ENCODE measurements at places on chromosomes 5 and 9.

GRCh38 chr9:104944356-104944755 lies 16.4 kb upstream of the ABCA1 start:
- no peak for DNase-seq

GRCh38 chr5:125316915-125317535 lies 570.6 kb upstream of the ZNF608 start:
- DNase-seq, result no peak

DNA sequence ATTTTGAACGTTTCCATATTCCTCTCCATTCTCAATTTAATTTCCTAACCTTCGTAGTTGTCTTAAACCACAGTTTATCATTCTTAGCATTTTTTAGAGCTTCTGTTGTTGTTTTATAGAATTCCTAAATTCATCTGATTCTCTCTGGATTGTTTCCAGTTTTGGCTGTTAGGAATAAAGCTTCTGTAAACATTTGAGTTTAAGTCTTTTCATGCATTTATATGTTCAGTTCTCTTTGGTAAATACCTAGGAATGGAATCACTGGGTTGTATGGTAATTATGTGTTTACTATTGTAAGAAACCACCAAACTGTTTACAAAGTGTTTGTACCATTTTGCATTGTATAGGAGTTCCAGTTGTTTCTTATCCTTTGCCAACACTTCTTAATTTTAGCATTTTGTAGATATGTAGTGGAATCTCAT lies 29.7 kb downstream of the GPR21 start:
- no peak for DNase-seq

DNA sequence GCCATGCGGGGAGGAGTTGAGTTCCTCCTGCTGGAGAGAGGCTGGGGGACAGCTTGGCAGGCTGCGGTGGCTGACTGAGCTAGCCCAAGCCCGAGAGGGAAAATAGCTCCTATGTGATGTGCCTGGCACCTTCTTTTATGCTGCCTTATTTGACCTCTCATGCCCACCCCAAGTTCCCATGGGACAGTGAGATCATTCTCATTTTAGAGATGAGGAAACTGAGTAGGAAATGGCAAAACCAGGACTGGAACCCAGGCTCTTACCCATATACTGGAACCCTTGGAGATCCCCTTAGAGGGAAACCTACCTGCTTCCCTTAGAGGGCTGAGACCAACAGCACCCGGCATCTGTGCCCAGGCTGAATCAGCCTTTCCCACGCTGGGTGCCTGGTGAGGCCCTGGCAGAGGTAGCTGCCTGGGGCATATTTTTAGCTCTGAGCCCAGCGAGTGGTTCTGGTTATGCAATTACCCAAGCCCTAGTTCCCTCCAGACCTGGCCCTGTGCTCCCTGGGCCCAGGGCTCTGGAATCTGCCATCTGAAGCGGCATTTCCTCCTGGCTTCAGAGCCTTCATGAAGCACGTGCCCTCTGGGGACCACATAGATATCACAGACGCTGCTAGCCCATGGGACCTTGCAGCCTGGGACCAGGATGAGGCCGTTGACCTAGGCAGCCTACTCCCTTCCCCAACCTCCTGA lies 23.6 kb downstream of the COL27A1 start:
- no peak for DNase-seq

DNA sequence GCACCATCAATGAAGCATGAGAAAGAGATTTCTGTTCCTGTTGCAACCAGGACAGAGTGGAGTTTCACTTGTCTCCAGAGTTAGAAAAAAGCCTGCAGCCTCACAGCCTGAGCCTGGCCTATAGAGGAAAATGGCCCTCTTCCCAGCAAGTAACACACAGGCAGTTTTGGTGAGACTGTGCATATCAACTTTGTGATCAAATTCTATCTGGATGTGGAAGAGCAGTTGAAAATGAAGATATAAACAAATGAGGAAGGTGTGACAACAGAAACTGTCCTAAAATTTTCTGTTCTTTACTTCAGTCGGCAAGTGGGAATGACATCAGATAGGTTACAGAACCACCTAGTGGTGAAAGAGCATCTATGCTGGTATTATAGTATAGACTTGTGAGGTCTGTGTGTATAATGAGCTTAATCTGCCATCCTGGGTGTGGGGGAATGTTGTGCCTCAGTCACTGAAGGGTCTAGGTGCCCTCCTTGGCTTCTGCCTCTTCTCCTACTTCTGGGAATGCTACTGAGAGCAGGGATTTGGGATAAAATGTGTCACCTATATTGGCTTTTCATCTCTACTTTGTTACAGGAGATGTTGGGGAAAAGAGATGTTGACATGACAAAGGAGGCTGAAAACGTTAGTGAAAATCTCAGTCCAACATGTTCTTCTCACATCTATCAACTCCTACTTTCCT lies 28.2 kb downstream of the YIPF5 start:
- DNase-seq, result no peak

GRCh38 chr5:57276353-57276752 lies 102.5 kb downstream of the GPBP1 start:
- DNase-seq, result no peak

- no peak for DNase-seq
Observed at GRCh38 chr5:15609076-15609725, 109.2 kb downstream of the FBXL7 start.

DNA sequence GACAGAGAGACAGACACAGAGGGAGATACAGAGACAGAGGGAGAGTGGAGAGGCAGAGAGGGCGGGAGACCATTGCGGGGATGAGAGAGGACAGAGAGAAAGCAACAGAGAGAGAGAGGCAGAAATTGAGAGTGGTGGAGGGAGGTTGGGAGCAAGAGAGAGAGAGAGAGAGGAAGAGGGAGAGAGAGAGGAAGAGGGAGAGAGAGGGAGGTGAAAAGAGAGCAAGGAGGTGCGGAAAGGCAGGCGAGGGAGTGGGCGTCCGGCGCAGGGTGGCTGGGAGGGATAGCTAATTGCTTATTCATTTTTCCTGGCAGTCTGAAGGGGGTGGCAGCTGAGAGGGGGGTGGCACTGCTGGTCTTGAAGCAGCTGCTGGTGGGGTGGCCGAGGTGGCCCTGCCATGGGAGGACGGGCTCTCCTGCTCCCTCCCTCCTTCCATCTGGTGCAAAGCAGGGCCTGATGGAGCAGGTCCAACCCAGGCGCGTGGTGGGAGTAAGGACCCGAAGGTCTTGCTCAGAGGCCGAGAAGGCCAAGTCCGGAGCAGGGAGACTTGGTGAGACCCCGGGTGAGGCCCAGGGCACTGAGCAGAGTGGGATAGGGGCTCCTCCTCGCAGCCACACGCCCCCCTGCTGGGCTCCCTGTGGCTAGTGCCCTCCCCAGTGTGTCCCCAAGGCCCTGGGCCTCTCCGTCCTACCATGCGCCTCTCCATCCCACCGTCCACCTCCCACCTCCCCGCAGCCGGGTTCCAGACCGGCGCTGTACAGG lies 25.3 kb upstream of the RNU6ATAC start:
- no peak for DNase-seq

- DNase-seq, result no peak
Observed at GRCh38 chr9:108836781-108837180, 19.0 kb downstream of the ACTL7B start.

- DNase-seq, result no peak
Observed at GRCh38 chr5:86686046-86686445, 68.3 kb downstream of the COX7C start.

GRCh38 chr5:149240354-149240998 lies 31.2 kb upstream of the AFAP1L1 start:
- DNase-seq, result no peak

- no peak for DNase-seq
Observed at GRCh38 chr5:89450149-89450538, 567.2 kb upstream of the MEF2C start.

GRCh38 chr9:91908293-91908623 lies 41.8 kb downstream of the ROR2 start:
- no peak for DNase-seq

- DNase-seq, result no peak
Observed at GRCh38 chr5:31807789-31808540, 169.0 kb downstream of the PDZD2 start.

- DNase-seq, result no peak
Observed at GRCh38 chr5:124697501-124697900, 48.9 kb downstream of the ZNF608 start.

- DNase-seq, result no peak
Observed at GRCh38 chr9:70205366-70206020, 53.3 kb upstream of the SMC5 start.

DNA sequence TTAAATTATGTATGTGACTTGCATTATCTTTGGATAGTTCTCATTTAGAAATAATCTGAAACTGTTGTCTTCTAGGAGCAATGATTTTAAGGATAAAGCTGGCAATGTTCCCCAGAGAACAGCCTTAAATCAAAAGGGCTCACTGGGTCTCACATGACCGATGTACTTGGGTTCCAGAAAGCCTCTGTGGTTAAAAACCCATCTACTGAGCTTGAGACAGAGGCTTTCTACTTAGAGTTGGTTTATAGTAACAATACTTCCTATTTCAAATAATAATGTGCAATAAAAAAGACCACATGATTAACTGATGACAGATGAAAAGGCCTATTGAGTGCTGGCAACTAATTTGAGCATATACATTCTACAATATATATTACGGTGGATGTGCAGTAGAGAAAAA lies 1143.5 kb downstream of the PTPRD start:
- no peak for DNase-seq

GRCh38 chr9:92728831-92729734 lies 35.5 kb downstream of the BICD2 start:
- no peak for DNase-seq

DNA sequence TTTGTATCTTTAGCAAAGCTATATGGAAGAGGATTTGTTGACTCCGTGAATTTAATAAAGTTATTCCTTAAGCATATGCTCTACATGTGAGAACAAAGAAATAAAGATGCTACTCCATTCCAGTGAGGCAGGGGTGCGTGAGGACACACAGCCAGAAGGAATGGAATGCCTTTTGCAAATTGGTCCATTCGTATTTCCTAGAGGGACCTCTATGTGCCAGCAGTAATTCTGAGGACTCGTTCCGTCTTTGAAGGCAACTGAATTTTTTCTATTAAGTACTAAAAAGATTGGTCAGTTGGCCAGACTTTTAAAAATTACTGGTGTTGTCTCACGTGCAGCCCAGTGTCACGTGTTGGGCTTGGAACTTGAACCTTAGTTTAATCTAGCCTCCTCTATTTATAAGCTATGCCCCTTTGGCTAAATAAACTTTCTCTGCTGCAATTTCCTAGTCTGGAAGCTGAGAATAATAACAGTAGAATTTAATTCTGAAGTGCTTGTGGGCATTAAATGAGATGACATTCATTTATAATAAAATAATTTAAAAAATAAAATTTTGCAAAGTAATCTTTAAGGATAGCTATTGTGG lies 13.9 kb downstream of the RAI14 start:
- DNase-seq, result no peak

DNA sequence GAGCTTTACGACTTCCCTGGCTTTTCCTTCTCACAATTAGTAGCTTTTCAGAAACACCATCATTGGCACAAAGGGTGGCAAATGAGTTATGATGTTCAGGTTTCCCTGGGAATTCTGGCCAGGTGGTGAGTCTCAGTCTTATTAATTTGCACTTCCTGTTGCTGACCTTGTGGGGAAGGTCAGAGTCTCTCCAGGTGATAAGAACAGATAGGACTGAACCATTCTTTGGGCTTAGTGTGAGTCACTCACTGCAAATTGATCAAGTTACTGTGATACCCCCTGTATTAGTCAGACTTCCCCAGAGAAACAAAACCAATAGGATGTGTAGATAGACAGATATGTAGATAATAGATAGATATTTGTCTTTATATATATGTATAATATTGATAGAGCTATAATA lies 53.8 kb upstream of the RANBP3L start:
- DNase-seq, result no peak

DNA sequence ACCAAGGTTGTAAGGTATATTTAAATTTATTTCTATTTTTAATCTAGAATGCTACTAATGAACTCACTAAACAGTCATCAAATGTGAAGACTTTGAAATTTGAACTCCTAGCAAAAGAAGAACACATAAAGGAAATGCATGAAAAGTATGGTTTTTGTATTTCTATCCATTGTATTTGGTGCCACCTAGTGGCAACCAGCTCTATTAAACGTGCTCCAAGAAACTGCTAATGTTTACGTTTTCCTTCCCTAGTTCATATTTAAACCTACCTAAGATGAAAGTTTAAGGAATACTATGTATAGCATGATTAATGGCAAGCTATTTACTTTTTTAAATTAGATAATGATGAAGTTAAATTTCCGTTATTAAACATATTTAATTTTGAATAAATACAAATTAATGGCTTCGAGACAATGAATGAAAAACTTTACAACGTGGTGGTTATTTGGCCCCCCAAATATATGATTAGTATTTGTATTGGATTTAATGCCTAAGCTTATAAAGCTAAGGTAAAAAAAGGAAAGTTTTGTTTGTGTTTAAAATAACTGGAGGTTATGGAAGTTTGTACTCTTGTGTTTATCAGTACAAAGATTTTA lies 115.9 kb upstream of the SH3GL2 start:
- peak; percentile 47 for DNase-seq

- DNase-seq, result no peak
Observed at GRCh38 chr5:119274767-119275130, 81.1 kb upstream of the TNFAIP8 start.

GRCh38 chr9:93225417-93225816 lies 41.5 kb downstream of the WNK2 start:
- no peak for DNase-seq

- DNase-seq, result no peak
Observed at GRCh38 chr9:109242014-109242413, 75.0 kb upstream of the FRRS1L start.

DNA sequence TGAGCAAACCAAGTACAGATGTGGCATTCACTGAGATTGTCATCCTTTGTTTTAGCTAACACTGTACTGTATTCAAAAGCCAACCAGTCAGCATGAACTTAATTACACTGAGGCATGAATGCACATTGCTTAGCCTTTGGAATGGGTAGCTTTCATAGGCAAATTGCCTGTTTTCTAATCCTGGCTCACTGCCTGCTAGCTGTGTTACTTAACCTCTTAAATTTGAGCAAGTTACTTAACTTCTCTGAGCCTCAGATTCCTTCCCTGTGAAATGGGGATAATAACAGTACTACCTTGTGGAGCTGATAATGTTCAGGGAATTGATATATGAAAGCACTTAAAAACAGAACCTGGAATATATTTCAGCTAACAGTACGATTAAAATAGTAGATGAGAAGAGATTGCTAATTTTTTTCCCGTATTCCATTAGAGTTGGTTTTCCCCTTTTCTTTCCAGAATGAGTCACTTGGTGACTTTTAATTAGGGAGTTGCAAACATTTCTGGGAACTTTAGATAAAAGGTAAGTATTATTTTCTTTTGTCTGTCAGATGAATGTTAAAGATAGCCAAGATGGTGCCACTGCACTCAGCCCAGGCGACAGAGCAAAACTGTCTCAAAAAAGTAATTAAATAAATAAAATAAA lies 43.9 kb downstream of the ARRDC3 start:
- no peak for DNase-seq
